ENCODE measurements at places on chromosomes 12 and 14.

DNA sequence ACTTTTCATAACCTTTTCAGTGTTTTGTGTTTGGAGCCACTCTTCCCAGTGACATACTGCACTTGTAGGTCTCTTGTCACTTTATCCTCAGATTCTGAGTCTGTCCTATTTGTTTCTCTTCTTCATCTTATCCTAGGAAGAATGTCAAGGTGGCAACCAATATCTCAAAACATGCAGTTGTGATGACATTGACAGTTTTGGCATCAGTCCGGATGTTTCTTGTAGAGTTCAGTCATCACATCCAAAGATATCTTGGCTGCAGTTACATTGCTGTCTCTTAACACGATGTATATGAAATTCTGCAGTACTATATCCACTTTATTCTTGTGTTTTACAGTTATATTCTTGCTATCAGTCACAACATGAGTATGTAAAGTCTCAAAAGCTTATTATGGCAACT lies 6.4 kb downstream of the ADIPOR2 start:
- DNase-seq: no peak

- DNase-seq: no peak
Observed at GRCh38 chr12:63747553-63747952, 32.2 kb upstream of the RXYLT1 start.

- peak; percentile 24 for DNase-seq
Observed at GRCh38 chr12:3119756-3120601, 42.8 kb downstream of the TSPAN9 start.

DNA sequence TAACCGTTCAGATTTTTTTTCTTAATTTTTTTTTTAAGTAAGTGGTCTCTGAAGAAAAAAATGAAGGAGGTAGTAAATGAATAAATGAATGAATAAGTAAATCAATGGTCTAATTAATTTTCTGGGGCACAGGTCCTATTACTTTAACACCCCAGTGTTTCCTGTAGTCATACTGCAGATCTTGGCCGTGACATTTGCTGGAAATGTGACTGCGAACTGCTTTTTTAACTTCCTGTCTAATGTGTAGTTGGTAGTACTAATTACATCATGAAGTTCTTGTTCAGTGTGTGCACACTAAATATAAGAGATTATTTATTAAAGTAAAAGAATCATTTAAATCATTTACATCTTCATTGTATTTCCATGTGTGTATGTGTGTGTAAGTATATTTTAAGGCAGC lies 45.4 kb downstream of the AEBP2 start:
- no peak for DNase-seq

GRCh38 chr12:79710707-79711483 lies 20.1 kb upstream of the PAWR start:
- DNase-seq: no peak

DNA sequence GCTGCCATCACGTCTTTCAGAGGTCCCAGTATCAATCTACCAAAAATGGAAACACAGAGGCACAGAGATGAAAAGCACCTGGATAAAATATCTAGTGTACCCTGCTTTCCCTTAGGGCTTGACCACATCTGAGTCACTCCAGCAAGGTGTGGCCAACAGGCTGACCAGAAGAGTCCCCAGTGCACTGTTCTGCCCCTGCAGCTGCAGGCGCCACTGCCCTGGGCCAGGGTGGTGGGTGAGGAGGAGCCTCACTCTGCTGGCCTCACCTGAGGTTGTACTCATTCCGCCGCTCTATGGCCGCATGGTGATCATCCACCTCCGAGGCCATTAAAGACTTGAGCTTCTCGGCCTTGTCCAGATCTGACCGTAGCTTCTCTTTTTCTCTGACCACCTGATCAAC lies 60.4 kb downstream of the NIN start:
- DNase-seq: no peak

GRCh38 chr12:71664411-71665089 lies 449 bp downstream of the THAP2 start:
- DNase-seq: peak; percentile 81

DNA sequence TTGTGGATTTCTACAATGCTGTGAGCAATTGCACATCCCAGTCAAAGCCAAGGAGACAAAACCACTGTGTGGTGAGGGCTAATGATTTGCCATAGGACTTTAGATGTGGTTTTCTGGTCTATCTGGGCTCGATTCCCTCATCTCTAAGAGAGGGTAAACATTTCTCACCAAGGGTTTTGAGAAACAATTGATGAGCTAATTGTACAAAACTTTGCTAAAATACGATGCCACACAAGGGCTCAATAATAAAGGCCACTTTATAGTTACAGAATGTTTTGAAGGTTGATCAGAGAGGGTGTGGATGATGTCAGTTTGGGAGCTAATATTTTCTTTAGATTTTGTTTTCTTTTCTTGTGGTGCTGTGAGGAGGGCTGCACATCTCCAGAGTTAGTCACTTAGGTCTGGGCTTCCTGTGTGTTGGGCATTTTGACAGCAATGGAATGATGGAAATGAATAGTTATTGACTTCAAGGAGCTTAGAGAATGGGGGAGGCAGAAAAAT lies 60.8 kb upstream of the SLC38A4 start:
- DNase-seq: no peak

DNA sequence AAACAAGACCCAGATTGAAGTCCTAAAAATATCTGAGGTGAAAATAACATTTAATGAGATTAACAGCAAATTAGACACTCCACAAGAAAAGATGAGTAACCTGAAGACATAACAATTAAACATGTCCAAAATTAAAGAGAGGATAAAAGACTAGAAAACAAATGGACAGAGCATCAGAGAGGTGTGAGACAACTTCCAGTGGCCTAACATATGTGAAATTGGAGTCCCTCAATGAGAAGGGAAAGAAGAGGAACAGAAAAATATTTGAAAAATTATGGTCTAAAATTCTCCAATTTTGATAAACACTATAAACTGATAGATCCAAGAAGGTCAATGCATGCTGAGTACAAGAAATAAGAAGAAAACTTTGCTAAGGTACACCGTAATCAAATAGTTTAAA lies 151.9 kb downstream of the KITLG start:
- DNase-seq: no peak

DNA sequence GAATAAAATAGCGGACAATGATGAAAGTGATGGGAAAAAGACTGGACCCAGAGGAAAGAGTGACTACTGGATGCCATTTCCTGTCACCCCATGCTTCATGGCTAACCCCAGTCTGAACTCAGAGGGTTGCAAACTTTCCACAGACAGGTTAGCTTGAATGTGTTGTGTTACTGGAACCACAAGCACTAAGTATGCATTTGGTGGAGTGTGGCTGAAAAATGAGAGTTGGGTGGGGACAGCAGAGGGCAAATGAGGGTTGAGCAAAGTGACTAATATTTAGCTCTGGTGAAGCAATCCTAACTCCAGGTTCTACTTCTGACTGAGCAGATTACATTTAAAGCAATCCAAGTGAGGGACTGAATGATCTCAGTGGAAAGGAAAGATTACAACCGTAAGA lies 1.6 kb downstream of the SLC16A7 start:
- no peak for DNase-seq

GRCh38 chr14:53716578-53716977 lies 240.0 kb downstream of the BMP4 start:
- DNase-seq: no peak

- DNase-seq: no peak
Observed at GRCh38 chr14:39233680-39234326, at the start of gene MIA2. TSS of gene MIA2 (plus strand) at chr14:39233915. CDS start at chr14:39234115, 200 bp downstream.

- DNase-seq: no peak
Observed at GRCh38 chr12:86496595-86496994, 240.4 kb upstream of the MGAT4C start.

GRCh38 chr12:123369229-123369628 lies 4.6 kb upstream of the SBNO1 start:
- no peak for DNase-seq

- no peak for DNase-seq
Observed at GRCh38 chr14:64734990-64735389, 30.8 kb downstream of the PLEKHG3 start.

DNA sequence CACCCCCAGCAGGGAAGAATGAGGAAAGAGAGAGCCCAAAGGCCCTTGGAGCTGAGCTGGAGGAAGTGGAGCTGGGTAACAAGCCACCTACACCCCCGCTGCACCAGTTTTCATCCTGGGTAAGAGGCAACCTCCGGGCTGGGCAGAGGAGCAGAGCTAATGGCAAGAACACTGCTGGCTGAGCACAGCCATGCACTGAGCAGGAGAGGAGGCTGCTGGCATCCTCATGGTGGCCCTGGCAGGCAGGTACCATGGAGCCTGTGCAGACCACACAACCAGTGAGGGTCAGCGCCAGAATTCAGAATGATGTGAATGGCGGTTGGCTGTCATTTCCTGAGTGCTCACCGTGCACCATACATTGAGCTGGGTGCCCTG lies 29.7 kb downstream of the PLEKHH1 start:
- DNase-seq: no peak

DNA sequence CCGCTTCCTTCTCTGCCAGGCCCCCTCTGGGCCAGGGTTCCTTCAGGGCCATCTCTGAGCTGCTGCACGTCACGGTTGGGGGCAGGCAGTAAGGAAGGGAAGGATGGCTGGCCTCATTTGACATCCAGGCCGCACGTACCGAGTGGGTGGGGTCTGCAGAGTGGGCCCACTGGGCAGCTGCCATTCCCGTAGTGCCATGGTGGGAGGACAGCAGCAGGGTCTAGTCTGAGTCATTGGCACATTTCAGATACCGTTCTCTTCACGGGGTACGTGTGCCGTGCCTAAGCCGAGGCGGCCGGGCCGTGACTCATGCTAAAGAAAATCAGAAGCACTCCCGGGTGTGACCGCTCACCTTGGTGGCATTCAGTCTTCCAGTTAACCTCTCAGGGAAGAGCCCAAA lies 43.9 kb downstream of the IL31 start:
- DNase-seq: no peak

GRCh38 chr12:95203487-95204030 lies 13.7 kb downstream of the FGD6 start:
- DNase-seq: no peak

GRCh38 chr12:55812088-55812487 lies 5.4 kb downstream of the SARNP start:
- no peak for DNase-seq

GRCh38 chr12:115233891-115234543 lies 550.0 kb upstream of the TBX3 start:
- DNase-seq: no peak

DNA sequence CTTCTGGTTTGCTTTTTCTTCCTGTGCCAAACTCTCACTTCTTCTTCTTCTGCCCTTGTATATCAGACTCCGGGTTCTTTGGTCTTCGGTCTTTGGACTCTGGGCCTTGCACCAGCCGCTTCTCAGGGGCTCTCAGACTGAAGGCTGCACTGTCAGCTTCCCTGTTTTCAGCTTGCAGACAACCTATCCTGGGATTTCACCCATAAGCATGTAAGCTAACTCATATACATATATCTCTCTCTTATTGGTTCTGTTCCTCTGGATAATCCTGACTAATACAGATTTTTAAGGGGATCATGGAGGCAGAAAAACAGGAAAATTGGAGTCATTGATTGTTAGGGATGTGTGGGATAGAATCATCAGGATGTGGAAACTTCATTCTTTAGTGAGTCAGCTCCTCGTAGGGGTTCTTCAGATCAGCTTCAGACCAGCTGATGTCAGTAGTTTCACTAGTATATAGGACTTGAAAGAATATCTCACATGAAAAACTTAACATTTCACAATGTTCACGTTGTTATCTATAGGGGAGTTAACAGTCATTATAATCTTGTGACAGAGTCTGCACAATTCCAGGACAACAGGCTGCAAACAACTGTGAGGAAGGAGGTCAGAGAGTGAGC lies 102.9 kb downstream of the RASSF9 start:
- DNase-seq: no peak

- DNase-seq: no peak
Observed at GRCh38 chr12:42255221-42255865, 17.3 kb upstream of the YAF2 start.

DNA sequence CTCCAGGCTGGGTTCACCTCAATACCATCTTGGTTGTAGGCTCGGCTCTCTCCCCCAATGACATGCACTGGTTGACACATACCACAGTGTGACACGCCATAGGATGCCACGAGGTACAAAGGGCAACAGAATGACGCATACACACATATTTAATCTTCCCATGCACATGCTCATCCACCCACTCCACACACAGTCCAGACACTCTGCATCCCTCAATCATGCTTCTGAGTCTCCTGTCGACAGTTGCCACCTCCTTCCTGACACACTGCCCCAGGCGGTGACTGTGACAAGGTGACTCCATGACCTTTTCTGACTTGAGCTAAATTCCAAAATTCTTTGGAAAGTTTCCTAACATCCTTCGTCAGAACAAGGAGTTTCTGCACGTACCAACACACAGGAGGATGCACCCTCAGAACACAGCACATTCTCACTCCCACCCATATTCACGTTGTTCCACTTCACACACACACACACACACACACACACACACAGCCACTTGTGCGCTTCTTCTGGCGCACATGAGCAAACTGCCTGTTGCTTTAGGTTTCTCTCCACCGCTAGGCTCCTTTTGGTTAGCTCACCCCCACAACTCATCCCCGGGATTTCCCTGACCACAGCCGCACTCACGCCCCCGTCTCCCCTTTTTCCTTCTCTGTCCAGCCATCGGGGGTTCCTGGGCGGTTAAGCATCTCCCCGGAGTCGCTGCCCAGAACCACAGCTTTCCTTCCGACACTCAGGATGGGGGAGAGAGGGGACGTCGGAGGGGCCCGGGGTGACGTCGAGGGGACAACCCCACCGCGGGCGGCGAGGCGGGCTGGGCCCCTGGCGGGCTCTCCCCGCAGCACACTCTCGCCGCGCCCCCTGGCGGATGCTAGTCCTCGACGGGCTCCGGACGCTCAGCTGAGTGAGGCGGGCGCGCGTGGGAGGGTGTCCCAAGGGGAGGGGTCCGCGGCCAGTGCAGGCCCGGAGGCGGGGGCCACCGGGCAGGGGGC lies 536 bp upstream of the WNT1 start:
- DNase-seq: no peak

GRCh38 chr12:95529693-95530225 lies 21.5 kb downstream of the USP44 start:
- no peak for DNase-seq

DNA sequence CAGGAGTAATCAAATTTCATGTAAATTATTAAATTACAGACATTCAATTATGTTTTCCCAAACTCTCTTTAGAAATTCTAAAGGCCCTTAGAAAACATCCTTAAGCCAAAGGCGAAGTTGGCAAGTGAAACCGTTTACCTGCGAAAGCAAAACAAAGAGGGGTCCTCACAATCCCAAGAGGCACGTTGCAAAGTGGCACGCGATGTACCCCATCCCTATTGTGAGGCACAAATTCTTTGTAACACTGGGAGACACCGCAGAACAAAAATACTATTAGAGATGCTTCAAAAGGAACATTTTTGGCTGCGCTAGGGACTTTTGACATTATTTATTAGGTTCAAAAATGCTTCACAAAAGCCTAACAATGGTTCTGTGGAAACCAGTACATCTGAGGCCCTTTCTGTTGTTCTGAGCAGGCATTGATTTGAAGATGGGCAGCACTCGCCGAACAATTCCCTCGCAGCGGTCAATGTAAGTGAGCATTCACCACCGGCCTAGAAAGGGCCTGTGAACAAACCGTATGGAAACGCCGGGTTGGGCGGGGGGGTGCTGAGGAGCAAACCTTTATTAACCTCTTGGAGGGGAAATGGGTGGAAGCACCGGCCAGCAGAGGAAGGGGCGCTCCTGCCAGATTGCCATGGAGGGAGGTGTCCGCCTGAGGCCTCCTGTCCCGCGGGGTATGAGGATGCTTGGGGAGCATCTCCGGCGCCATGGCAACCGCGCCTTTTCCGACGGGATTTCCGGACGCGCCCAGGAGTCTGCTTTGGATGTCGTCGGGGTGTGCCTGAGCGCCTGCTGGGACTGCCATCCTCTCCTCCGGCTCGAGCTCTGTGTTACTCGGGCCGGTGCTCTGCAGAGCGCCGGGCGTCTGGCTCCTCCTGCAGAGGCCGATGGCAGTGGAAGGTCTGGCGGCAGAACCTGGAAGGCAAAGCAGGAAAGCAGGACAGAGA lies 193.9 kb downstream of the C12orf42 start:
- no peak for DNase-seq

Measured in hypothalamus (tissue), 51 donors.